ENCODE measurements at places on chromosomes 5 and 9. TPM values are rescaled to one million over a fixed set of nuclear protein-coding genes. Genes with fewer than 3 reads are reported as not detected.

Gene SMIM33
- not detected for total RNA-seq

Gene LCN15
- not detected for total RNA-seq

Gene PPIC
- total RNA-seq: 39.5 TPM

Gene ALDOB
- total RNA-seq: 0.38 TPM

Gene AGXT2
- not detected for total RNA-seq

Gene RCL1
- total RNA-seq: 22.9 TPM

Gene GARIN3
- not detected for total RNA-seq

GRCh38 chr5:820245-820644 lies 30.5 kb downstream of the ZDHHC11 start:
- H3K4me3 ChIP-seq: no peak overlapping the region
- H3K27me3 ChIP-seq: no peaks in the 10 kb centered on the region
- no peak overlapping the region for H3K27ac ChIP-seq
- DNase-seq: no peak
- no peaks in the 10 kb centered on the region for H3K36me3 ChIP-seq

- no peaks in the 10 kb centered on the region for H3K4me1 ChIP-seq
- H3K4me3 ChIP-seq: no peak overlapping the region
- no peaks in the 10 kb centered on the region for H3K27me3 ChIP-seq
- H3K36me3 ChIP-seq: no peaks in the 10 kb centered on the region
- H3K27ac ChIP-seq: no peak overlapping the region
Measured at GRCh38 chr5:103333376-103333775, 74.8 kb downstream of the MACIR start.

GRCh38 chr5:15757103-15757502 lies 257.1 kb downstream of the FBXL7 start:
- no peak overlapping the region for H3K4me3 ChIP-seq
- DNase-seq: no peak
- H3K36me3 ChIP-seq: no peaks in the 10 kb centered on the region
- no peaks in the 10 kb centered on the region for H3K27me3 ChIP-seq

GRCh38 chr5:119928974-119929373 lies 299.6 kb downstream of the FAM170A start:
- no peaks in the 10 kb centered on the region for H3K4me1 ChIP-seq
- H3K4me3 ChIP-seq: no peak overlapping the region
- no peaks in the 10 kb centered on the region for H3K36me3 ChIP-seq
- H3K27me3 ChIP-seq: no peaks in the 10 kb centered on the region
- no peak overlapping the region for H3K27ac ChIP-seq
- no peak for DNase-seq

DNA sequence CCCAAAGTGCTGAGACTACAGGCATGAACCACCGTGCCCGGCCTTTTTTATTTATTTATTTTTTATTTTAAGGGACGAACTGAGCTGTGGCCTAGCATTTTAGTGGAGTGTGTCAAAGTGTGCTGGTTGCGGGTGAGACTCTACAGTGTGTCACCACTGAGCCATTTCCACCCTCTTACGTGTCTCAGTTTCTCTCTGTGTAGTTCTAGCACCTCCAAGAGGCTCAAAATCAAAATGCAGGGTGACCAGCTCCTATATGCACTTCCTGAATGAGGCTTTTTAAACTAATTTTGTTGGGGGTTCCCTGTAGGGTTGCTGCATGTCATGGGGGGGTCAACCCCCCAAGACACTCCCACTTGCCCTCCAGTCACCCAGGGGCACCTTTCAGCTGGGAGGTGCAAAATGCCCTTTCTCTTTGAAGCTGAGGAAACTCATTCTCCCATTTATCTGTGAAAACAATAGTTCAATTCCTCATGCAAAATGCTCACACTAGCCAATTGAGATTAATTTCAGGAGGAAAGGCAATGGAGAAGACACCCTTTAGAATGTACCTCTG lies 69.3 kb downstream of the COL15A1 start:
- no peaks in the 10 kb centered on the region for H3K36me3 ChIP-seq
- H3K27me3 ChIP-seq: no peaks in the 10 kb centered on the region
- no peak for DNase-seq
- H3K4me3 ChIP-seq: no peak overlapping the region

DNA sequence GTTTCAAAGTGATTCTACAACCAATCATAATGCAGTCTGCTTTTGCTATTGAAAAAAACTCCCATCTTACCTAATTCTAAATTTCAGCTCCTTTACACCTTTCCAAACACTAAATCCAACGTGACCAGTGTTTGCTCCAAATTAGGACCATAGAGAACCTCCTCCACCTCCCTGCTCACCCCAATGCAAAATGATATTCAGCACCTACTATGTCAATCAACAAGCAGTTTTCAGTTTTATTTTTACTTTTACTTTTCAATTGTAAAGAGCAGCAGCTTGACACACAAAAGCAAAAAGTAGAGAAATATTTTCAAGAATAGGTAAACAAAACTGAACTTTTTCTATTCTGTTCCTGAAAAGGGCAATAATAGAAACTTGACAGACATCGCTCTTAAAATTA lies 3.4 kb downstream of the FAM13B start:
- H3K27me3 ChIP-seq: no peaks in the 10 kb centered on the region
- H3K36me3 ChIP-seq: no peaks in the 10 kb centered on the region
- no peak for DNase-seq
- H3K4me3 ChIP-seq: no peak overlapping the region
- H3K4me1 ChIP-seq: peaks cover 56% of the 10 kb centered on the region

DNA sequence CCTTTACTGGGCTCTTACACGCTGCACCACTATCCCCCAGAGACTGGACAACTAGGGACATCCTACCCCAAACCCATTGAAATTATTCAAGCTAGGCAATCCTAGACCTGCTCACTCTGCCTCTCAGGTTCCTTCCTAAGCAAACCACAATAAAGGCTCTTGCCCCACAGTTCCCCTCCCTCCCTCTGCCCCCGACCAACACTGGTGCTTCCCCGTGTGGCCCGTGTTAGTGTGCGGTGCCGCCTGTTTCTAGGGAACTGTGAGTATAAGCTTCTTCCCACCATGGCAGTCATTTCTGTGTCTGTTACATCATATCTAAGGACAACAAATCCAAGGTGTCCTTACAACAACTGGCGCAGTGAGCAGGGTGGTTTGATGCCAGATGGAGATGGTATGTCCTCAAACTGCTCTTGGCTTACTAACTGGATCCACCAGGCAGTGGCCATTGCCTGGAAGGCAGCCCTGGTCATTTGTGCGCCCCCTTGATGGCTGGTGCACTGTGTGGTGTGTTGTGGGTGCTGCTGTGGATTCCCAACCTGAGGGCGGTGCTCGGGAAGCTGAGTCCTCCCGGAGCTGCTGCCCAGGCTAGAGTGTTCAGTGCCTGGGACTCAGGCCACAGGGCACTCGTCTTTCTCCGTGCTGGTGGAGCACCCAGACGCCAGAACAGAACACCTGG lies 8.4 kb upstream of the MXD3 start:
- peak; percentile 51 for DNase-seq
- no peak overlapping the region for H3K4me3 ChIP-seq
- no peak overlapping the region for H3K27ac ChIP-seq
- H3K36me3 ChIP-seq: peaks cover 6% of the 10 kb centered on the region

- no peak for DNase-seq
- H3K36me3 ChIP-seq: no peaks in the 10 kb centered on the region
- no peaks in the 10 kb centered on the region for H3K4me1 ChIP-seq
- no peak overlapping the region for H3K27ac ChIP-seq
Measured at GRCh38 chr9:12956261-12956660, 181.4 kb downstream of the LURAP1L start.

GRCh38 chr9:27436234-27436633 lies 87.9 kb upstream of the IFNK start:
- H3K36me3 ChIP-seq: no peaks in the 10 kb centered on the region
- no peak for DNase-seq
- H3K27ac ChIP-seq: no peak overlapping the region
- H3K27me3 ChIP-seq: no peaks in the 10 kb centered on the region

DNA sequence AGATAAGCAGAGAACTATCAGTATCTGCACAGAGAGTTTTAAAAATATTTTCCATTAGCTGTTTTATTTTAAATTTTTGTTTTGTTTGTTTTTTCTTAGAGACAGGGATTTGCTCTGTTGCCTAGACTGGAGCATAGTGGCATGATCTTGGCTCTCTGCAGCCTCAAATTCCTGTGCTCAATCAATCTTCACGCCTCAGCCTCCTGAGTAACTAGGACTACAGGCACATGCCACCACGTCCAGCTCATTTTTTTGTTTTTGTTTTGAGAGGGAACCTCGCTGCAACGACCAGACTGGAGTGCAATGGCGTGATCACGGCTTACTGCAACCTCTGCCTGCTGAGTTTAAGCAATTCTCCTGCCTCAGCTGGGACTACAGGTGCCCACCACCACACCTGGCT lies 138.2 kb upstream of the LPAR1 start:
- no peaks in the 10 kb centered on the region for H3K4me1 ChIP-seq
- H3K4me3 ChIP-seq: no peak overlapping the region
- H3K36me3 ChIP-seq: no peaks in the 10 kb centered on the region
- H3K27ac ChIP-seq: no peak overlapping the region
- no peaks in the 10 kb centered on the region for H3K27me3 ChIP-seq

GRCh38 chr9:101119206-101119819 lies 90.8 kb downstream of the PLPPR1 start:
- no peak overlapping the region for H3K4me3 ChIP-seq
- no peak overlapping the region for H3K27ac ChIP-seq
- DNase-seq: peak; percentile 52

GRCh38 chr9:89410641-89411350 lies 87.1 kb downstream of the SEMA4D start:
- no peak for DNase-seq
- no peak overlapping the region for H3K27ac ChIP-seq
- peaks cover 8% of the 10 kb centered on the region for H3K36me3 ChIP-seq
- peaks cover 10% of the 10 kb centered on the region for H3K4me1 ChIP-seq
- H3K4me3 ChIP-seq: no peak overlapping the region

DNA sequence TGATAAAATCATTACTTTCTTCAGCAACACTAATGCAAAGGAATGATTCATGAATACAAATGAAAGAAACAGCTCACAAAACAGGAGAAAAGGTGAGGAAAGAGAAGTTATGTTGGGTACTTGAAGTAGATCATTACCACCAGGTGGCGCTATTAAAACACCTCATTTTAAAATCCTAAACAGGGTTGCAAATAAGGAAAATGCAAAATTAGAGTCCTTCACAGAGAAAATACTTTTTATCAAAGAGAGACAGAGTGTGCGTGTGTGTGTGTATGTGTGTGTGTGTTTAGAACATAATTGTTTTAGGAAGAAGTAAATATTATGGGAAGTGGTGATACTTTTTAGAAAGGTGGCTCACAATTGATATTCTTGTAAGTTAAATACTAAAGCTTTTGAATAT lies 49.5 kb upstream of the CD180 start:
- no peak overlapping the region for H3K4me3 ChIP-seq
- H3K27ac ChIP-seq: peak overlapping the region; percentile 10
- DNase-seq: no peak
- H3K27me3 ChIP-seq: no peaks in the 10 kb centered on the region
- peaks cover 37% of the 10 kb centered on the region for H3K4me1 ChIP-seq

GRCh38 chr9:84383178-84383577 lies 42.6 kb upstream of the SLC28A3 start:
- no peak overlapping the region for H3K27ac ChIP-seq
- no peaks in the 10 kb centered on the region for H3K27me3 ChIP-seq
- H3K36me3 ChIP-seq: no peaks in the 10 kb centered on the region

- peaks cover 29% of the 10 kb centered on the region for H3K4me1 ChIP-seq
- H3K4me3 ChIP-seq: peak within 1 kb of the TSS; percentile 91
- H3K27ac ChIP-seq: peak within 1 kb of the TSS; percentile 88
- peaks cover 68% of the 10 kb centered on the region for H3K36me3 ChIP-seq
- no peaks in the 10 kb centered on the region for H3K27me3 ChIP-seq
Measured at GRCh38 chr9:133356391-133357091, at the start of the genes SURF1 and SURF2. SURF1 (minus strand) TSS chr9:133356487; CDS start chr9:133356453, 34 bp downstream. SURF2 (plus strand) TSS chr9:133356550; CDS start chr9:133356593, 43 bp downstream.

DNA sequence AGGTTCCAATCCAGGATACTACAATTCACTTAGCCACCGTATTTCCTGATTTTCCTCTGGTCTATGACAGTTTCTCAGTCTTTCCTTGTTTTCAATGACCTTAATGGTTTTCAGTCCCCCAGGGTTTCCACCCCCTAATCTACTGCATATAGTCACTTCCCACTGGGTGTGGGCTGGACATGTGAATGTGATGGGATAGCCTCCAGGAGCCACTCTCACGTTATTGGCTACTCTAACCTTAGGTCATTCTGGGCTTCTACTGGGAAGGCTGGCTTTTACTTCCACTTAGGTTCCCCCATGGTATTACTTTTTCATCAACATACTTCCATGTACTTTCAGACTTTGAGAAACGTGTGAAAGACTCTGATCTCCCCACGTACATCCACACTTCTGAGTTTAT lies 46.5 kb downstream of the ISOC1 start:
- no peaks in the 10 kb centered on the region for H3K27me3 ChIP-seq
- no peak for DNase-seq
- no peak overlapping the region for H3K27ac ChIP-seq
- no peak overlapping the region for H3K4me3 ChIP-seq
- no peaks in the 10 kb centered on the region for H3K4me1 ChIP-seq

GRCh38 chr9:70962761-70963440 lies 158.5 kb downstream of the TRPM3 start:
- no peaks in the 10 kb centered on the region for H3K36me3 ChIP-seq
- H3K4me1 ChIP-seq: no peaks in the 10 kb centered on the region
- H3K4me3 ChIP-seq: no peak overlapping the region
- H3K27ac ChIP-seq: no peak overlapping the region
- DNase-seq: no peak

- no peak for DNase-seq
- H3K27me3 ChIP-seq: no peaks in the 10 kb centered on the region
- peaks cover 4% of the 10 kb centered on the region for H3K4me1 ChIP-seq
- no peaks in the 10 kb centered on the region for H3K36me3 ChIP-seq
- no peak overlapping the region for H3K4me3 ChIP-seq
Measured at GRCh38 chr9:72509635-72510034, 11.8 kb upstream of the TMC1 start.

DNA sequence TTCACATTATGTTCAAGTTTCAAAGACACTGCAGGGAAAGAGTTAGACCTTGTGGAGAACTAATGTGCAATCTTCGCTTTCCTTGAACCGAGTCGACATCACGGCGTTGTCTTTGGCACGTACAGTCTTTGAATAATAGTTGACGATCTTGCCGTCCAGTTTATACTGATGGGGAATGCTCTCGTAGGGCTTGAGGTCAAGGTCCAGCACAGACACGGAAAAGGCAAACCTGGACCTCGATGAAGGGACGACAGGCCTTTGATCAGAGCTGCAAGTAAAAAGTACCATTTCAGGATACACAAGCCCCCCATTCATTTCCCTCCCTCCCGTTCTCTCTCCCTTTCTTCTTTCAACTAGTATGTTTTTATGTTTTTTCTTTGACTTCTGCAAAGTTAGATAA lies 54.1 kb downstream of the IPPK start:
- peak overlapping the region; percentile 19 for H3K27ac ChIP-seq
- H3K27me3 ChIP-seq: no peaks in the 10 kb centered on the region
- H3K4me3 ChIP-seq: no peak overlapping the region
- peaks cover 80% of the 10 kb centered on the region for H3K36me3 ChIP-seq

GRCh38 chr5:181200816-181201215 lies 4.2 kb downstream of the TRIM7 start:
- DNase-seq: no peak
- peaks cover 20% of the 10 kb centered on the region for H3K4me1 ChIP-seq
- H3K36me3 ChIP-seq: no peaks in the 10 kb centered on the region
- no peak overlapping the region for H3K27ac ChIP-seq
- H3K27me3 ChIP-seq: no peaks in the 10 kb centered on the region
- no peak overlapping the region for H3K4me3 ChIP-seq

GRCh38 chr5:10566543-10567068 lies 2.7 kb downstream of the ANKRD33B start:
- no peak overlapping the region for H3K27ac ChIP-seq
- H3K36me3 ChIP-seq: no peaks in the 10 kb centered on the region
- H3K4me1 ChIP-seq: peaks cover 45% of the 10 kb centered on the region
- peak overlapping the region; percentile 67 for H3K4me3 ChIP-seq
